Activated CD8-positive, alpha-beta T cell treated with anti-CD3 and anti-CD28 coated beads for 36 hours (primary cell): ENCODE measurements at places on chromosomes 12 and 14. TPM values are rescaled to one million over a fixed set of nuclear protein-coding genes. Genes with fewer than 3 reads are reported as not detected.

GRCh38 chr12:103572312-103573045 lies 14.6 kb upstream of the STAB2 start:
- H3K27ac ChIP-seq: no peak overlapping the region
- H3K27me3 ChIP-seq: peaks cover 64% of the 10 kb centered on the region
- H3K36me3 ChIP-seq: no peaks in the 10 kb centered on the region
- H3K4me3 ChIP-seq: no peak overlapping the region

DNA sequence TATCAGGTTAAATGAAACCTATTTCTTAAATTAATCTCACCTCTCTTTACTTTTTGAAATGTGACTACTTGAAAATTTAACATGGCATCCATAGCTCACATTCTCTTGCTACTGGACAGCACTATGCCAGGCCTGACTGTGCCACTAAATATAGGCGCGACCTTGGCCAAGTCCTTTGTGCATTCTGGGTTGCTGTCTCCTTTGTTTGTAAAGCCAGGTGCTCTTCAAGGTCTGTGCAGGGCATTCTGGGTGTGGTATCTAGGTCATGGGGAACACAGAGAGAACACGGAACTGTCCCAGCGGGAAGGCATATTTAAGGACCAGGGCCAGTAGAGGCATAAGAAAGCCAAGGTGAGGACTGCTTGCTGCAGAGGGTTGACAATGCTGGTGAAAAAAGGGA lies 121.2 kb downstream of the ZNF664 start:
- H3K4me3 ChIP-seq: no peak overlapping the region
- H3K36me3 ChIP-seq: no peaks in the 10 kb centered on the region
- no peaks in the 10 kb centered on the region for H3K27me3 ChIP-seq
- no peak for DNase-seq
- no peak overlapping the region for H3K27ac ChIP-seq
- no peaks in the 10 kb centered on the region for H3K4me1 ChIP-seq

DNA sequence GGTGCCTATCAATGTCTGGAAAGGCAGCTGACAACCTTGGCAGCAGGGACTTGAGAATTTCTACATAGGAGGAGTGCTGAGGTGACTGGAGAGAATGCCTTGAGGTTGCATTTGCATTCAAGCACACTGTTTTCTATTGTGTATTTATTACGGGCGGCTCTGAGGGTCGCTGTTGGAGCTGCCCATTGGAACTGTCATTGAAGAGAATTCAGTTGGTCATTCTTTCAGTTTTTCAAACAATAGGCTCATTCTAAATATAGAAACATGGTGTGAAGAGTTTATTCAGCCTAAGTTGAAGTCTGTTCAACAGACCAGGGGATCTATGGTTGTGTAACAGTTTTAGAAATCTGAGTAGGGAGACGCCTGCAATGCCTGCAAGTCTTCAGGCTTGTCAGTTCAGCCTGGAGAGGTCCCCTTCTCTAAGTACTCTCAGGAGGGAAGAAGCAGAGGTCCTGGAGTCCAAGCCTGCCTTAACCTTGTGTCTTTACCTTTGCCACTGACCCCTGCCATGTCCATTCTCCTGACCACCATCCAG lies 9.8 kb upstream of the ABHD12B start:
- no peaks in the 10 kb centered on the region for H3K36me3 ChIP-seq
- H3K4me1 ChIP-seq: peaks cover 10% of the 10 kb centered on the region
- no peak for DNase-seq
- H3K27me3 ChIP-seq: peaks cover 7% of the 10 kb centered on the region
- H3K4me3 ChIP-seq: no peak overlapping the region

GRCh38 chr12:50537538-50537919 lies 32.7 kb downstream of the DIP2B start:
- no peak for DNase-seq
- H3K27me3 ChIP-seq: no peaks in the 10 kb centered on the region
- no peak overlapping the region for H3K4me3 ChIP-seq
- peak overlapping the region; percentile 25 for H3K27ac ChIP-seq
- H3K4me1 ChIP-seq: peaks cover 39% of the 10 kb centered on the region

DNA sequence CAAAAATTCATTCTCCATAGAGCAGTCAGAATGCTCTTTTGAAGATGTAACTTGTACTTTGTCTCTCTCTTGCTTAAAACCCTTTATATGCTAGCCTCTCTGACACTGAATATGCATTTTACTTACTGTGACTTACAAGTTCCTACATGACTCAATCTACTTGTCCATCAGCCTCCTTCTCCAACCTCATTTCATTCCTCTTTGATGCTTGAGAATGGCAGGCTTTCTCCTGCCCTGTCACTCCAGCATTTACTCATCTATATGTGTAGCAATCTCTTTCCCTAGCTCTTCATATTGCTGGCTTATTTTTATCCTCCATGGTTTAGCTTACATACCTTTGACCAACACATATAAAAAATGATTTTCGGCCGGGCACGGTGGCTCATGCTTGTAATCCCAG lies 561.9 kb downstream of the CCER1 start:
- no peak overlapping the region for H3K4me3 ChIP-seq
- DNase-seq: no peak
- no peaks in the 10 kb centered on the region for H3K27me3 ChIP-seq
- no peaks in the 10 kb centered on the region for H3K36me3 ChIP-seq
- H3K4me1 ChIP-seq: no peaks in the 10 kb centered on the region

The ABCC9 gene
- total RNA-seq: not detected

The SLC25A47 gene
- not detected for total RNA-seq
